ENCODE measurements at places on chromosomes 2 and 18. TPM values are rescaled to one million over a fixed set of nuclear protein-coding genes. Genes with fewer than 3 reads are reported as not detected.

DNA sequence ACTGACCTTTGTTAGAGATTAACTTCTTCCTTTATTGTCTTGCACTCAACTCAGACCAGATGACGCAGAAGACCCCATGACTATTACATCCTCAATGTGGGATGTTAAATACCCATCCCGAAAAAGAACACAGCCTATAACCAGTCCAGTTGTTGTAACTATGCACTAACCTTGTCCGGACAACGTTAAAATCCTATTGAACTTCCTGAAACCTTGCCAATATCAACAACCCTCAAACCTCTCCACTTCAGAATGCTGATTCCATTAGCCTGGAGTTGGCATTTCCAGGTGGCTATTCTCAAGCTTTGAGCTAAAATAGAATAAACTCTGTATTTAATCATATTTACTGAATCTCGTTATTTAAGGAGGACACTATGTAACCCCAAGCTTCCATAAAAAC lies 13.6 kb downstream of the NMS start:
- no peak for ATAC-seq

GRCh38 chr2:72895154-72895553 lies 7.9 kb downstream of the SPR start:
- no peak for ATAC-seq

GRCh38 chr2:198471291-198471690 lies 666.9 kb downstream of the PLCL1 start:
- ATAC-seq = no peak

GRCh38 chr2:217669831-217670230 lies 333.0 kb downstream of the TNS1 start:
- no peak for ATAC-seq

GRCh38 chr2:143300536-143300935 lies 171.3 kb downstream of the ARHGAP15 start:
- ATAC-seq = no peak

GRCh38 chr2:59167514-59167913 lies 926.4 kb upstream of the FANCL start:
- ATAC-seq = no peak

GRCh38 chr2:22947741-22948140 lies 437.2 kb upstream of the KLHL29 start:
- no peak for ATAC-seq

DNA sequence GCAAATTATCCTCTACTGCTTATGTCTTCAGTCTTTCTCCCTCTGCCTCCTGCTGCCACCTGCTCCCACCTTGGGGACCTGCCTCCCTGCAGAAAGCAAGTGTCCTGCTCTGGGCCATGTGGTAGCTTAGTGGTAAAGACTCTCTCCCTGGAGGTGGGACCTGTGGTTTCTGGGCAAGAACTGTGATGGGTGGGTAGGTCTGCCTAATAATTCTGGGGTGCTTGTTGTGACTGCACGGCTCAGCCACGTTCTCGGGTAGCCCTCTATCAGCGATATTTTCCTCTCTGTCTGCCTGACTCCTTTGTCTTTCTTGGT lies 16.4 kb upstream of the CD28 start:
- ATAC-seq = no peak

DNA sequence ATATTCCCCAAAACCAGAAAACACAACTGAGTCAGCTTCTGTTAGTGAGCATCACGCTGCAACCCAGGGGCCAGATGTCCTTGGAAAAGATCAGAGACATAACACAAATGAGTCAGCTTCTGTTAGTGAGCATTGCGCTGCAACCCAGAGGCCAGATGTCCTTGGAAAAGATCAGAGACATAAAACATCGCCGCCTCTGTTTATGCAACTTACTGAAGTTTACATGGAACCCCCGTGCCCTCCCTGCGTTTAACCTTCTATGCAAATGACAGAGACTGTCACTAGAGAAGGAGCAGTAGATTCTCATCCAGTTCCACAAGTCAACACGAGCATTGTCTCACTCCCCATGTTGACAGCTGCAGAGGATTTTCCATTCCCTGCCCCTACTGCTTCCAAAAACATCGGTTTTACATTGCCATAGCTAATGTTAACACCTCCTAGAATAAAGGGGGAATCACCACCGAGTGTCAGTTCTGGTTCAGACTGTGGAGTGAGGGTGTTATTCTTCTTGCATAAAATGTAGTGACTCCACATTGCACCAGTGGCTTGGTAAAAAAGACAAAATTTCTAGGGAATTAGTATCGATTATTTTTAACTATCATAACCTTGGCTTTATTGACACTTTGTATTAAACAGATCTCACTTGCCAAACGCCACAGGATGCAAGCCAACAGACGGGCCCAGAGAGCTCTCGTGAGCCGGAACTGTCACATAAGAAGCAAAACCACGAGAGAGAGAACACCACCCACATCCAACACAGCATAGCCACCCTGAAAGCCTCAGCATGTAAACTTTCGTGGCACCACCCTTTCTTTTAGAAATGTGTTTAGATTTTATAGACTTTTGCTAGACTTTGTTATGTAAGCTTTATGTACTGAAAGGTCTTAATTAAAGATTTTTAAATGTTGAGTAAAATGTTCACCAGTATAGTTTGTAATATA lies 87.7 kb downstream of the SH3YL1 start:
- no peak for ATAC-seq

DNA sequence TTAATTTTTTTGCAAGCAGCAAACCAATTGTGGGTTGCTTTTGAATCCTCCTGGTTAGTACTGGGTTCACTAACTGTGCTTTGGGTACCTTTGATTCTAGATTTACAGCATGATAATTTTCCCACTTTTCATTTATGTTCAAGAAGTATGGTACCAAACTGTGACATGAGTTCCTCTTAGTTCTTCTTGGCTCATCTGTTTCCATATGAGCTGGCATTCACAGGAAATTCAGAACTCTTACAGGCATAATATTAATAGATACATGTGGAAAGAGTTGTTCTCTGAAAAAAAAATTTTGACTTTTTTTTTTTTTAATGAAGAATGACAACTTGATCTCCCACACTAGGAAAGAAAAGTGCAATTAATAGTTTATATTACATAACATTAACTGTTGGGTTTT lies 59.4 kb downstream of the FMNL2 start:
- ATAC-seq = no peak

DNA sequence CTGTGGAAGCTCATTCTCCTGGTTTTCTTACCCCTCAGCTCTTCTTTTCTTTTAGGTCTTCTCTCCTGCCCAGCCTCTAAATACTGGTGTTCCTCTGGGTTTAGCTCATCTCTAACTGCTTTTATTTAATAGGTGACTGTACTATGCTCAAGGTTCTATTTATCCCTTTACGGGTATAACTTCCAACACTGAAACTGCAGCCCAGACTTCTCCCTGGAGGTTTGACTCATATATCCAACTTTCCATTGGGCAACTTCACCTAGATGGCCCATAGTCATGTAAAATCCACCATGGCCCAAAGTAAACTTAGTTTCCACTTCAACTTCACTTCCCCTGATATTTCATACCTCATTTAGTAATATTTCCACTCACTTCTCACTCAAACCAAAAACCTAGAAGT lies 273.1 kb downstream of the PLCL1 start:
- ATAC-seq = no peak

GRCh38 chr2:96831679-96832078 lies 12.1 kb downstream of the ANKRD23 start:
- ATAC-seq = no peak

GRCh38 chr2:16647992-16648617 lies 17.5 kb downstream of the CYRIA start:
- no peak for ATAC-seq

DNA sequence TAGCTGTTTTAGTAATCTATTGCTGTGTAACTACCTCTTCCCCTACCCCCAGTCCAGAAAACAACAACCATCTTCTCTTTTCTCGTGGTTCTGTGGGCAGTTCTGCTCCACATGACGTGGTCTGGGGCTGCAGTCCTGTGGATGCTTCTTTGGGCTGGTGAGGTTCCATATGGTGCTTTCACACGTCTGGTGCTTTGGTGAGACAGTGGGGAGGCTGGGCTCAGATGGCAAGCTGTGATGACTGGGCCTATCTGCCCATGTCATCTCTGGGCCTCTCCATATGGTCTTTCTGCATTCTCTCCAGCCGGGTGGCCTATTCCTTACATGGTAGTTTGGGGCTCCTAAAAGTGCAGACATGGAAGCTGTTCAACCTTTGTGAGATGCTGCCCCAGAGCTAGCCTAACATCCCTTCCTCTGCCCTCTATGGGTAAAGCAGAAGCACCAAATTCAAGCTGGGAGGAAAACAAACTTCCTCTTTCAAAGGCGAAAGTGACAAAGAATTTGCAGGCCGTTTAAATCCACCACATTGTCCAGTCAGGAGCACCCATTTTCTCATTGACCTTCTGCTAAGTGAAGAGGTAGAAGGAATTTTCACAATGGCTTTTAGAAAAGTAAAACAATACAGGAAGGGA lies 68.3 kb upstream of the IL1R1 start:
- no peak for ATAC-seq

DNA sequence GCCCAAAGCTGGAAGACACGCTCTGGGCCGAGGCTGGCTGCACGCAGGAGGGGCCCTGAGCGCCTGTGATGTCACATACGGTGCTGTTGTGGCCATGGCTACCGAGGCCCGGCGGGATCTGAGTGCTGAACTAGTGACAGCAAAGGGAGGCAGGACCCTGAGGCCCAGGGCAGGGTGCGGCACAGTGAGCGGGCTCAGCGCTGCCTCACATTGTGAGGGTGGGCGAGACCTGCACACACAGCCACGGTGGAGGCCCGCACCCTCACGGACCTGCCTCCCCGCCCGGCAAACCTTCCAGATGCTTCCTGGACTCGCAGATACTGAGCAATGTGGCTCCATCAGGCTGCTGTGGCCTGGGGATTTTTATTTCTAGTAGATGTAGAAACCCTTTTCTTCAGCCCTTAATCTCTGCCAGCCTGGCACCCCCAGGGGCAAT lies 133.8 kb upstream of the CTDP1 start:
- no peak for ATAC-seq

DNA sequence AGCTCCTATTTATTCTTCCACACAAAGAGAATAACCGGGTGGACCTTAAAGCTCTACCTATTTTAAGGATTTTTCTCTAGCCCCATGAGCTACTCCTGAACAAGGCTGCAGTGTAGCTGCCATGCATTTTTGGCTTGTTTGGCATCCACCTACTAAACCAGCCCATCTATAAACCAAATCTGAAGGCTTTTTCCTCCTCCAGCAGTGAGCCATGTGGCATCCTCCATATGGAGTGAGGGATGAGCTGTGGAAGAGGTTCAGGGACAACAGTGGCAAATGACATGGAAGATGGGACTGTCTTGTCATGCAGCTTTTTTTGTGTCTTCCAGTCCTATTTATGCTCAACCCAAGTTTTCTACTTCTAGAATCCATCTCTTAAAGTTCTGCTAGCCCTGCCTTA lies 100.2 kb downstream of the GALNT3 start:
- ATAC-seq = no peak

DNA sequence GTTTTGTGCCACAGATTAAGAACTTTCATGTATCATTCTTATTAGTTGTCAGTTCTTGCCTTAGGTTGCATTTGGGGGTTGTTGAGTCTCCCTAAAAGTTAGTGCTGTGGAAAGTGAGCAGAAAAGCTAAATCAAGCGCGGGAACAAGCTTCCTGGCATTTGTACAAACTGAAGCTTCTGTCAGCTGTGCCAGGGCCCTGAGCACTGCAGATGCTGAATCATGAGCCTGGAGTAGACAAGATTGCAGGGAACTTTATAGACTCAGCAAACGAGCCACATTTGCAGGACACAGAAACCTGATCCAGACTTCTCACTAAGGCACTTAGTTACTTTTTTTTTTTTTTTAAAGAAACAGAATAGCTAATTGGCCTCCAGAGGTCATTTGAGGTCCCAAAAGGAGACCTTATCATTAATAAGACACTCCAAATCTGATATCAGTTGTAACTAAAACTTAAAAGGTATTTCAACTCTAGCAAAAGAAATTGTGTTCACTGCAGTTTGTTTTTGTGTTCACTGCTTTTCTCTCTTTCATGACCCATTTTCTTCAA lies 88.7 kb downstream of the ADAM23 start:
- no peak for ATAC-seq

- no peak for ATAC-seq
Observed at GRCh38 chr18:51074605-51075004, 44.6 kb downstream of the SMAD4 start.

- no peak for ATAC-seq
Observed at GRCh38 chr2:8743261-8743660, 61.4 kb downstream of the ID2 start.

Gene TUBA3E
- not detected for total RNA-seq

Gene PGAP1
- total RNA-seq = 9.0 TPM

Gene POTEC
- not detected for total RNA-seq

Gene ZNF892
- 8.2 TPM for total RNA-seq

Gene PLCD4
- 4.4 TPM for total RNA-seq

Gene PIEZO2
- 1.8 TPM for total RNA-seq

Gene CHRND
- not detected for total RNA-seq

Gene LRP2
- not detected for total RNA-seq

Gene ACVR1
- total RNA-seq = 41.4 TPM

Gene DNAJC5G
- not detected for total RNA-seq

Gene SLC38A11
- total RNA-seq = 1.9 TPM

Gene ZSWIM2
- not detected for total RNA-seq

Gene RNF152
- 11.2 TPM for total RNA-seq

Gene PKP4
- total RNA-seq = 58.2 TPM

Gene CFC1
- not detected for total RNA-seq
